Iris pigment epithelial cell (primary cell): ENCODE measurements at places on chromosomes 2 and 18.

- no peak for DNase-seq
Measured at GRCh38 chr2:106187273-106187891, 6.7 kb downstream of the UXS1 start.

DNA sequence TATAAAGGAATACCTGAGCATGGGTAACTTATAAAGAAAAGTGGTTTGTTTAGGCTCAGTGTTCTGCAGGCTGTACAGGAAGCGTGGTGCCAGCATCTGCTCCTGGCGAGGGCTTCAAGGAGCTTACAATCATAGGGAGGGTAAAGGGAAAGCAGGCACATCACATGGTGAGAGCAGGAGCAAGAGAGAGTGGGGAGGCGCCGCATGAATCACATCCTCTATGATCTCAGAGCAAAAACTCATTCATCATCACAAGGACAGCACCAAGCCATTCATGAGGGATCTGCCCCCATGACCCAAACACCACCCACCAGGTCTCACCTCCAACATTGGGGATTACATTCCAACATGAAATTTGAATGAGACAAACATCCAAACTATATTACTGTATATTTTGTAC lies 32.5 kb downstream of the R3HDM1 start:
- peak; percentile 69 for DNase-seq

DNA sequence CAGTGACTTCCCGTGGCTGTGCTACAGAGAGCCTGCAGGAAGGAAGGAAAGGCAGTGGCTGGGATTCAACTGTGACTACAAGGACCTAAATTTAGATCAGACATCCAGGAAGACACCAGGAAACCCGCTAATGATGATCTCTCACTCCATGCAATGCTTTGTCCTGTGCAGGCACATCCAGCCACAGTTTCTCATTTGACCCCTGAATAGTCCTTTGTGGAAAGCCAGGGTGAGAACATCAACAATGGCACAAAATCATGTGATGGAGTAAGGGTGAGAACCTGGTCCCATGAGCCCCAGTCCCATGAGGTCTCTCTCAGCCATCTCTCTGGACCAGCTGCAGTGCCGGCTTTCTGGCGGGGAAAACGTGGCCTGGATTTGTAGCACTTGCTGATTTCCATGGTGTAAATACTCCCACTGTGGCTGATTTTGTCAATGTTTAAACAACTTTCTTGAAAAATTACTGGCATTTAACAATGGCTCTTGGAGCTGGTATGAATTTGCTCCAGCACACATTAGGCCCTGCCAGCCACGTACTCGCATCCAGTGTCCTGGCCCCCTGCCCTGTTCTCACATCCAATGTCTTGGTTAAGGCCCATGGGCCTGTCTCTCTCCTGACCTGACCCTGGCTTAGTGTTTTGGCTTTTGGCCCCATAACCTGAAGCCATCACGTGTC lies 159.0 kb upstream of the HAAO start:
- no peak for DNase-seq

GRCh38 chr2:218284106-218284811 lies 8.0 kb downstream of the TMBIM1 start:
- DNase-seq: peak; percentile 88

GRCh38 chr18:24678626-24679025 lies 218.2 kb downstream of the HRH4 start:
- no peak for DNase-seq

GRCh38 chr18:57621246-57621604 lies 411 bp downstream of the NARS1 start:
- DNase-seq: no peak

DNA sequence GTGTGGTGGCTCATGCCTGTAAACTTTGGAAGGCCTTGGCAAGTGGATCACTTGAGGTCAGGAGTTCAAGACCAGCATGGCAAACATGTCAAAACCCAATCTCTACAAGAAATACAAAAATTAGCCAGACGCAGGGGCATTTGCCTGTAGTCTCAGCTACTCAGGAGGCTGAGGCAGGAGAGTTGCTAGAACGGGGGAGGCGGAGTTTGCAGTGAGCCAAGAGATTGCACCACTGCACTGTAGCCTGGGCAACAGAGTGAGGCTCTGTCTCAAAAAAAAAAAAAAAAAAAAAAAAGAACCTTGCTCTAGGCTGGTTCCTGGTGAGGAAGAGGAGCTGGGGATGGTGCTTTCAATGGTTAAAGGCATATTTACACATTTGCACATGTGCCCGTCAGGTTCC lies 129.4 kb downstream of the LYPD6B start:
- no peak for DNase-seq

GRCh38 chr18:47512056-47512455 lies 260.6 kb upstream of the SKOR2 start:
- DNase-seq: no peak

DNA sequence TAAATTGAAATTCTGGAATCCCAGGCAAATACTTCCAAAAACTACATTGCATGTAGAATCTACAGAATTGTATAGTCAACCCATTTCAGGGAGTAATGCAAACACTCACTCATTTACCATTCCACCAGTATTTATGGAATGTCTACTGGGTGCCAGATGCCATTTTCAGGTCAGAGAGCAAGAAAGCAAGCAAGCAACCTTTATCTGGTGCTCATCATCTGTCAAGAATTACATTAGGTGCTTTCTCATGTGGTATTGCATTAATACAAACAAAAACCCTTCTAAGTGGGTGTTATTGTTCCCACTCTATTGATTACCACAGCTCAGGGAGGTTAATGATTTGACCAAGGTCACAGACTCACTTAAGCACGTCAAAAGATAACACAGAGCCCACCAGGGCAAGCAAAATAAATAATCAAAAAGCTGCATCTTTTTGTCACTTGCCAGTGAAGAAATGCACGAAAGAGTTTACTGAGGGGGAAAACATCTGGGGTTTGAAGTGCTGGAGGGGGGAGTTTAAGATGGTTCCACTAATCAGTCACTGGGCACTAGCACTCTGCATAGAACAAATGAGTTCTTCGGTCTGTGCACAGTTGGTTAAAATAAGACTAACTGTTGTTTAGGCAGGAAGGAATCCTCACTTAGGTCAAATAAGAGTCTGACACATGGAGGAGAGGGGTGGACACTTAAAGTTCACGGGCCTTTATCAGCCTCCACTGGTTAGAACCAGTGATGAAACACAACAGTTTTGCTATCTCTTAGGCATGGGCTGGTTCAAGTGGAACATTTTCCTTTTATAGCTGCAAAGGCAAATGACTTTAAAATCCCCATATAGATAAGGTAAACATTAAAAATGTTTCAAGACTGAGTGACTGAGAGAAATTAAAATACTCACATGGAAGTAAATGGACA lies 208.8 kb downstream of the CDH2 start:
- peak; percentile 39 for DNase-seq
